ENCODE measurements at places on chromosomes 5 and 9. TPM values are rescaled to one million over a fixed set of nuclear protein-coding genes. Genes with fewer than 3 reads are reported as not detected.

- no peak for DNase-seq
Observed at GRCh38 chr5:171597946-171598640, 178.6 kb downstream of the FGF18 start.

DNA sequence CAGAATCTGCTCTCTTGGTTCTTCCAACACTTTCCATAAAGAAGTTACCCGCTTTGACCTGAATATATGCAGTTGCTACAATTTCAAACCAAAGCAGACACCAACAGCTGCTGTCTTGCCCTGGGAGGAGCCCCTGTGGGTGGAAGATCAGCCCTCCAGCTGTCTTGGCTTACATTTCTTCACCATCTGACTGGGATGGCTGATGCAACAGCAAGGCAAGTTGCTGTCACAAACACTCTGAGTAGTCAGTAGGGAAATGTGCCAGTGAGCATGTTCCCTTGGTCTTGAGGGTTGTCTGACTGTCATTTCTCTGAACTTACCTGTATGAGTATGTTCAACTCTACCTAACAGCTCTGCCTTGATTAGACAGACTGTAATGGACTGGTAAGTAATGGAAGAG is 152.9 kb downstream of the SGCD start:
- no peak for DNase-seq

- DNase-seq: no peak
Observed at GRCh38 chr5:17400724-17401469, 97.1 kb upstream of the TAF11L2 start.

The PCDHA13 gene
- not detected for total RNA-seq

Measured in heart right ventricle (tissue), 16 donors.